T-helper 22 cell (primary cell): ENCODE measurements at places on chromosomes 16 and 17.

DNA sequence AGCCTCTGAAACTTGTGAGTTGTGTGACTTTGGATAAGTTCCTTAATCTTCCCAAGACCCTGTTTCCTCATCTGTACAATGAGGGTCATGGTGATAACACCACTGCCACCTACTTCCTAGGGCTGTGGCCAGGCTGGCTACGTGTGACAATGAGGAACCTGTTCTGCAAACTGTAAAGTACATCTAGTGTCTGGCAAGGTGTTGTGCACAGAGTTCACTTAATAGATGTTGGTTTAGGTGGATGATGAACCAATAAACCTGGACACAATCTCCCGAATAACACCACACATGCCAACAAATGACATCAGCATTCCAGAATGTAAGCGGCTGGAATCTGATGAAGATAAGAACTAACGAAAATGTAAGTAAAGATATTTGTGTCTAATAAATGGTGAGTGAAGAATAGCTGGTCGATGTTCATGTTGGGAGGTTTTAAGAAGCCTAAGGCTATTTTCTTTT, 82.3 kb downstream of the MARCHF10 start:
- no peak for DNase-seq

- no peak for DNase-seq
These were observed 13.5 kb downstream of the SPPL2C start for GRCh38 chr17:45857977-45858708.

GRCh38 chr17:494601-495265, 142.1 kb upstream of the RPH3AL start:
- DNase-seq = no peak

DNA sequence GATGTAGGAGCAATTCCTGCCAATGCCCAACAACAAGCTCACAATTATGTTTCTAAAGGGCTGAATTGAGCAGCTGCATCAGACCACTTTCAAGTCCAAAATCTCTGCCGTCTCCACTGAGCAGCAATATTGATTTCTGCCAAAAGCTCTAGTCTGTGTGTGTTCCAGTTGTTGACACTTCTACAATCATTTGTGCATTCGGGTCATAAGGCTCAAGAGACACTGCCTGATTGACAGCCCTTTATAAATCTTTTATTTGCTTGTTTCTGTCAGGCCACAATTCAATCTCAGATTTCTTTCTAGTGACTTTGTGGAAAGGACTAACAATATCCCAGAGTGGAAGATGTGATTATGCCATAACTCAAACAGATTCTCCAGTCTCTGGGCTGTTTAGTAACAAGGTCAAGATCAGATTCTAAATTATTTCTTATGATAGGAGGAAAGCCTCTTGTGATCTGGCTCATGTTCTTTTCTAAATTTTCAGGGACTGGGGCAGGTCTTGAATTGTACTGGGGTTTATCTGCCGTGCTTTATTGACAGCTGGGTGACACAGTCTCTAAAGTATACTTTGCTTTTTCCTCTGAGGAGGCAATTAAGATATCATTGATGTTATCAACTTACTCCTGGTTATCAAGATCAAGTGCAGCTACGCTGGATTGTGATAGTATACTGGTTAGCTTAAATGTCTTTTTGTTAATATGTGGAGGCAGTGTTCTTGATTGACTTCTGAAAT, 377.1 kb downstream of the CNTNAP4 start:
- no peak for DNase-seq

DNA sequence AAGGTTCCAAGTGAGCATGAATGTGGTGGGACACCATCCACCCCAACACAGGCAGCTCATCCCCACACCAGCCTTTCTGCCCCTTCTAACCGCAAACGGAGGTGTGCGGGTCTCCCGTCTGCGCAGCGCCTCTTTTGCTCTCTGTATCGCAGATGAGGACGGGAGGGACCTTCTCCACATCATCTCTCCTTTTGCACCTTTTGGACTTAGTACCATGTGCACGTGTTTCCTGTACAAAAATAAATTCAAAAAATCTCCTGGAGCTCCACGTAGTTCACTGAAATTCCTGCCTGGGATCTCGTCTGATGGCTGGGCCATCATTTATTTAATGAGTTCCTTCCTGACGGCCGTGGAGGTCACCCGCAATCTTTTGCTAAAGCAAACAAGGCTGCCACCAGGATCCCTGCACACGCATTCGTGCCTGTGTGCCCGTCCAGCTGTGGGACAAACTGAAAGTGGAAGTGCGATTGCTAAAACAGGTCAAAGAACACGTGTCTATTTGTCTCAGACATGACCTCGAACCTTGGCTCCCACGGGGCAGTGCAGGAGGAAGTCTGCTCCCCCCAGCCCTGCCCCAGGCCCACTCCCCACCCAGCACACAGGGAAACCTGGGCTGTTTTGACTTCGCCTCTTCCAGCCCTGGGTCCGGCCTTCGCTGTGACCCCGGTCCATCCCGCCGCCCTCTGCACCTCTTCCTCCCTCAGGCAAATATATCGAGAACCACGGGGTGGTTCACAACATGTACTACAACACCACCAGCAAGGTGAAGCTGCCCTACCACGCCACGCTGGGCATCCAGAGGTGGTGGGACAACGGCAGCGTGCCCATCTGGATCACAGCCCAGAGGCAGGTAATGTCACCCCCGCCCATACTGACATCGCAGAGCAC, 2.3 kb downstream of the ENPP7 start:
- DNase-seq = no peak

DNA sequence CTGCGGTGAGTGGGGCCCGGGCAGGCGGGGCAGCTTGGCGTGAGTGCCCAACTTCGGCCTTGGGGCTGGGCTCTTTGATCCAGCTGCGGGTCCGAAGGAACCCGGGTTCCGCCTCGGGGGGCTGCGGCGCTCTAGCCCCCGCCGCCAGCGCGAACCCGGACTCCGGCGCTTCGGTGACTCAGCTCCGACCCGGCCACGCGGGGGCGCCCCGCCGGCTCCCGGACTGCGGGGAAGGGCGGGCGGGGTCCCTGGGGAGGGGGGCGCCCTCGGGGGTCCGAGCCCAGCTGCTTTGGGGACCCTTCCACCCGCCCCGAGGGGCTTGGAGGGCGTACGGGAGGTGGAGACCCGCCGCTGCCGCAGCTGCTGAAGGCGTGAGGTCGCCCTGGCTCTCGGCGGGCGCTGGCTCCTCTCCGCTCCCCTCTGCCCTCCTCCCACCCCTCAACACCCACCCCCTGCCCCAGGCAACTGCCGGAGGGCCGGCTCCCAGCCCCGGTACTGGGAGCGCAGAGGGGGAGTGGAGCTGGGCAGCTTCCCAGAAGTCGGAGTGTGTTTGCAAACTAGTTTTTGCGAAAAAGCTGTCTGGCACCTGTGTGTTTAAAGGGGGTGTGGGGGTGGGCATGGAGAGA, 516 bp downstream of the CPNE2 start:
- peak; percentile 13 for DNase-seq

GRCh38 chr16:5854027-5854426, 756.4 kb upstream of the EEF2KMT start:
- DNase-seq = no peak

GRCh38 chr17:62675701-62676100, 48.2 kb downstream of the MRC2 start:
- no peak for DNase-seq

DNA sequence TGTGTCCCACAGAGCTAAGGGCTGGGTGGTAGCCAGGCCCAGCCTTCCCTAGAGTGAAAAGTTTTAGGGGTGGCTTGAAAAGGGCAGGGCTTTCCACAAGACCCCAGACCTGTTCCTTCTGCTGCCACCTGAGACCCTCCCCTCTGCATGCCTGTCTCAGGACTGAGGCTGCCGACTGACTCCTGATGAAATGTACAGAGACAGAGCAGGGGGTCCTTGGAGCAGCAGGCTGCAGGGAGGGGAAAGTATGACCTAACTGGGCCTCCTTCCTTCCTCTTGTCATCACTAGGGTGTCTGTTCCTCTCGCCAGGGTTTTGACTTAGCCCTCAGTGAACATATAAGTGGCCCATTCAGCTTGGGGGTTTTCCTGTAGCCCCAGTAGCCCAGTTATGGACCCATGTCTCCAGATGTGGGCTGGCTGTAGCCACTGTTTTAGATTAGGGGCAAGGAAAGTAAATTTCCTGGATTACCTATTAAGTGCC, 14.9 kb upstream of the NFATC3 start:
- no peak for DNase-seq

DNA sequence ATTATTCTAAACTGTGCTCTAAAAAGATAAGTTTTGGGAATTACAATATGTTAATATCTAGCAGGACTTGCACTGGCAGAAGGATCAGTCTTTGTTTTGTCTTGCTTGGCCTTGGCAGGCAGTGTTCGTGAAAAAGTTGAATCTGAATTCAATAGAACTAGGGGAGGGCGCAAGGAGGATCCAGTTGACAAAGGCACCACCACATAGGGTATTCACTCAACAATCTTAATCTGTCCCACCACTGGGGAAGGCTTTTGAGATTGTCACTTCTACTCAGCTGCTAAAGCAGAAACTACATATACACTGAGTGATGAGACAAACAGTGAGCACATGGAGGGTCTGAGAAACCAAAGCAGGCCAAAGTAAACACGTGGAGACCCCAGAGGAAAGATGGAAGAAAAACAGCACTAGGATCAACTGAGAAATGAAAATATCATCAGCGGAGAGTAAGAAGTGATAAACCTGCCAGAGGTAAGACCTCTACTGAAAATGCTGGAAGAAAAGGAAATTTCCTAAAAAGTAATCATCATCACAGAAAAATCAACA, 2.4 kb downstream of the AMFR start:
- DNase-seq = no peak

DNA sequence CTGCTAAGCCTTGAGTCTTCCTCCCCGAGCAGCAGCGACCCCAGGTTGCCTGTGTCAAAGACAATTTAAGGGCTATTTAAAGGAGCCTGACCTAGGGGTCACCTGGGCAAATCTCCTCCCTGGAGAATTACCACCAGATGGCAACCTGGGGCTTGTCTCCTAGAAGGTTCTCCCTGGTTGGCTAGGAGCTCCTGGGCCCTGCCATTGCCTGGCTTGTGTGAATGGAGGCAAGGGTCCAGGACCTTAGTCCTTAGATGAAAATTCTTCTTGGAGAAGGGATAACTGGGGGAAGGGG, 51.3 kb upstream of the TAC4 start:
- no peak for DNase-seq

- no peak for DNase-seq
These were observed 335.9 kb upstream of the TNRC6C start for GRCh38 chr17:77622647-77623046.

- peak; percentile 77 for DNase-seq
These were observed at the start of gene COPRS for GRCh38 chr17:31858642-31859486. COPRS (minus strand) TSS chr17:31859244; CDS start chr17:31859199, 45 bp downstream.

DNA sequence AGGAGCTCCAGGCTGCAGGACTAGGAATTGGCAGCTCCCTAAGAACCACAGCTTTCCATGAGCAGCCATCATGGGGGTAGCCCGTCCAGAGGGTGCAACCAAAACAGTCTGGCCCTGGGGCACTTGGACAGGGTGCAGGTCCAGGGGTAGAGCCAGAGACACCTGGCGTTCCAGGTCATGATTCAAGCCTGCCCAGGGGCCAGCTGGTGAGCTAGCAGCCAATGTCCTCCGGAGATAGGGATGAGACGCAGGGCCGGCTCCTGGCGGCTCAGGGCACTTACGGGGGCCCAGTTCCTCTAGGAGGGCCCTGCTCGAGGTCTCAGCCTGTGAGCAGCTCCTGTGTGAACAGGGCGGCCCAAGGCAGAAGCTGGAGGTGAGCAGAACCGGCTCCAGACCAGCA, 22.1 kb downstream of the PIEZO1 start:
- no peak for DNase-seq

DNA sequence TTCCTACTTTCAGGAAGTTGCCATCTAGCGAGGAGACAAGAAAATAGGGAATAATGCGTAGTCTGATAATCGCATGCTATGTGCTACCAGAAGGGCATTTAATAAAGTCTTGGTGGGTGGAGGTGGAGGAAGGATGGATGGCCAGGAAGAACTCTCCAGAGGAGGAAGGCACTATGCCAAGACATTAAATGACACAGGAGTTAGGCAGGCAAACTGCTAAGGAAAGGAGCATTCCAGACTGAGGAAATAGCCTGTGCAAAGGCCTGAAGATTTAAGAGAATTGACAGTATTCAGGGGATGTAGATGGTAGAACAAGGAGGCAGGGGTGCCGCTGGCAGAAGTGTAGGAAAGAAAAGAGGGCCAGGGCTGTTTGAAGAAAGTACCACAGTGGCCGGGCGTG, 19.3 kb upstream of the ARHGAP44 start:
- DNase-seq = no peak
